ENCODE measurements at places on chromosomes 4 and X. TPM values are rescaled to one million over a fixed set of nuclear protein-coding genes. Genes with fewer than 3 reads are reported as not detected.

The OPHN1 gene
- 27.2 TPM for total RNA-seq

The FTSJ1 gene
- total RNA-seq, result 25.8 TPM

The C4orf33 gene
- 13.9 TPM for total RNA-seq

The TIMP1 gene
- 36.0 TPM for total RNA-seq

The TEC gene
- 1.8 TPM for total RNA-seq

The RGS12 gene
- total RNA-seq, result 49.8 TPM

The LINC00632 gene
- total RNA-seq, result 10,183 TPM

The RRH gene
- 0.88 TPM for total RNA-seq

The MAGEA10 gene
- not detected for total RNA-seq

The STEEP1 gene
- 27.8 TPM for total RNA-seq

The DIPK2B gene
- 14.5 TPM for total RNA-seq

The MAGEA12 gene
- total RNA-seq, result not detected

The VSIG1 gene
- 0.25 TPM for total RNA-seq

The SERTM2 gene
- not detected for total RNA-seq

The TMEM255A gene
- total RNA-seq, result 8.1 TPM

The SAGE1 gene
- total RNA-seq, result not detected

The NAP1L2 gene
- 93.6 TPM for total RNA-seq

The RHOXF1 gene
- 3.9 TPM for total RNA-seq

The PIN4 gene
- 21.1 TPM for total RNA-seq

The S100P gene
- 1.5 TPM for total RNA-seq

The NDNF gene
- total RNA-seq, result 2.0 TPM

The ANXA10 gene
- total RNA-seq, result not detected

The ENAM gene
- total RNA-seq, result not detected

The LARP1B gene
- 31.5 TPM for total RNA-seq

The PABPC1L2A gene
- total RNA-seq, result 18.2 TPM

The BEND2 gene
- total RNA-seq, result not detected

The ATP8A1 gene
- total RNA-seq, result 200 TPM

The SUPT20HL1 gene
- not detected for total RNA-seq

The MYOZ2 gene
- total RNA-seq, result 0.72 TPM

The MAGEE1 gene
- total RNA-seq, result 82.8 TPM

The ADGRL3 gene
- total RNA-seq, result 101 TPM

The IL3RA gene
- total RNA-seq, result 2.1 TPM

The DMRTC1 gene
- total RNA-seq, result 5.8 TPM

The GPR143 gene
- 5.9 TPM for total RNA-seq

The GPR82 gene
- 0.17 TPM for total RNA-seq

The COX7B gene
- total RNA-seq, result 319 TPM

The ADAM29 gene
- total RNA-seq, result 0.33 TPM

The TGIF2LX gene
- total RNA-seq, result not detected

The DCHS2 gene
- 15.9 TPM for total RNA-seq

The RTL9 gene
- total RNA-seq, result 0.62 TPM

The FGF13 gene
- total RNA-seq, result 57.0 TPM

The CT45A1 gene
- total RNA-seq, result not detected

The GAGE12E gene
- not detected for total RNA-seq

The TASL gene
- total RNA-seq, result 1.3 TPM

The SERPINA7 gene
- total RNA-seq, result not detected

The SPON2 gene
- total RNA-seq, result 13.4 TPM

Data from dorsolateral prefrontal cortex (tissue), 122 donors.